Mesothelial cell of epicardium (in vitro differentiated cells): ENCODE measurements at places on chromosomes 7 and 10.

- no peak for DNase-seq
Observed at GRCh38 chr10:123746061-123746460, 79.9 kb downstream of the GPR26 start.

DNA sequence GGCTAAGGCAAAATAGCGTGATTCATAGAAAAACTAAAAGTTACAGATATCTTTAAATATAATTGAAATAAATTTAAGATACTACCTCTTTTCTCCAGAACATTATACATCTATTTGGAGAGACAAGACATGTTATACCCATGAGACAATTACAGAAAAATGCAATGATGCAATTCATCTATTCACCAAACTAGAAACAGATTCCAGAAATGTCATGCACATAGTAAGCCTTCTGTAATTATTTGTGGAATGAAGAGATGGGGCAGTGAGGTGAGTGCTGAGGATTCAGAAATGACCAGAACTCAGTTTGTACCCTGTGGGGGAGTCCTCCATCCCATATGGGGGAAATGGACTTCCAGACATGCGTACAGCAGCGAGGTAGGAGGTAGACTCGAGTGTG is 99.4 kb downstream of the MKX start:
- DNase-seq, result no peak

DNA sequence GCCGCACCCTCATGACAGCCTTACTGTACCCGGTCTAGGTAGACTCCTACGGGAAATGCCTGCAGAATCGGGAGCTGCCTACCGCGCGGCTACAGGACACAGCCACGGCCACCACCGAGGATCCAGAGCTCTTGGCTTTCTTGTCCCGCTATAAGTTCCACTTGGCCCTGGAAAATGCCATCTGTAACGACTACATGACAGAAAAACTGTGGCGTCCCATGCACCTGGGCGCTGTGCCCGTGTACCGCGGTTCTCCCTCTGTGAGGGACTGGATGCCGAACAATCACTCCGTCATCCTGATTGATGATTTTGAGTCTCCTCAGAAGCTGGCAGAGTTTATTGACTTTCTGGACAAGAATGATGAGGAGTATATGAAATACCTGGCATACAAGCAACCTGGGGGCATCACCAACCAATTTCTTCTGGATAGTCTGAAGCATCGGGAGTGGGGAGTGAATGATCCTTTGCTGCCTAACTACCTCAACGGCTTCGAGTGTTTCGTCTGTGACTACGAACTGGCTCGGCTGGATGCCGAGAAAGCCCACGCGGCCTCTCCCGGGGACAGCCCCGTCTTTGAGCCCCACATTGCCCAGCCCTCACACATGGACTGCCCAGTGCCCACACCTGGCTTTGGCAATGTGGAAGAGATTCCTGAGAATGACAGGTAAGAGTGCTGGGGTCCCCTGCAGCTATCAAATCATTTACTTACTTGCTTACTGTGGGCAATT is 8.5 kb upstream of the CHCHD1 start:
- DNase-seq, result no peak

DNA sequence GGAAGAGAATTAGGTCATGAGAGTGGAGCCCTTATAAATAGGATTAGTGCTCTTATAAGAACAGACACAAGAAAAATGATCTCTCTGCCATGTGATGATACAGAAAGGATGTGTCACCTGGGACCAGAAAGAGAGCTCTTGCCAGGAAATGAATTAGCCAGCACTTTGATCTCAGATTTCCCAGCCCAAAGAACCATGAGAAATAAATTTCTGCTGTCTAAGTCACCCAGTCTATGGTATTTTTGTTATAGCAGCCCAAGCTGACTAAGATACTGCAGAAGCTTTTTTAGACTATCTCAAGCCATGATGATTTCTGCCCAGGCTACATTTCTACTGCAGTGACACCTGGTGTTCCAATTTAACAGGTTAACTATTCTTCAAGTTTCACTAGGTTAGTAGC is 84.8 kb downstream of the RSU1 start:
- no peak for DNase-seq

GRCh38 chr7:24501443-24502134 is 71.7 kb upstream of the PALS2 start:
- no peak for DNase-seq

- DNase-seq, result no peak
Observed at GRCh38 chr7:47147213-47147631, 434.7 kb downstream of the TNS3 start.

GRCh38 chr7:151549083-151549482 is 29.4 kb upstream of the RHEB start:
- DNase-seq, result no peak

DNA sequence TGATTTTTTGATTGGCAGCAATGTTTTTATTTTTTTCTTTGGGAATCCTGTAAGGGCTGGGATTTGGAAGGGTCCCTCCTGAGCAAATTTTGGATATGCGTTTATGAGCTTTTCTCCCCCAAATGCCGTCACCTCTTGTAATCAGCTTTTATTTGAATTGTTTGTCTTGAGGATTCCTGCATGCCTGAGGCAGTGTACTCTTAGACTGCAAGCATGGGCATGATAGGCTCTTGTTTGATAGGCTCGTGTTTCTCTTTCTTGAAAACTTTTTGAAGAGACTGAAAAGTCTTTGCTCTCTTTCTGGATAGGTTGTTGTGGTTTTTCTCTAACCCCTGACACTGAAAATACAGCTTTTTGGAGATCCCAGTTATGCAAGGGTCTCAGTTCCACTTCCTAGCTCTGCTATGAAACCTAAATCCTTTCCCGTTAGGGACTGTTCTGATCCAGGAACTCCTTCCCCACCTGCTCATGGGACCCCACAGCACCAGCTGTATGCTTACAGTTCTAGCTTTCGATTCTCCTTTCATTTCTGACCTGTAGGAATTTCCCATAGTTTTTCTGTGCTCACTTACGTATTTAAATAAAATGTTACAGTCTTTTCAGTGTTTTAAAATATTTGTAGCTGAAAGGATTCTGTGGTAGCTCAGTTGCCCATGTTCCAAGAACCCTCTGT is 17.2 kb downstream of the TSPAN13 start:
- DNase-seq, result no peak

GRCh38 chr10:68784476-68784875 is 42.9 kb upstream of the STOX1 start:
- no peak for DNase-seq

GRCh38 chr7:133539016-133539415 is 286.1 kb downstream of the EXOC4 start:
- DNase-seq, result no peak

DNA sequence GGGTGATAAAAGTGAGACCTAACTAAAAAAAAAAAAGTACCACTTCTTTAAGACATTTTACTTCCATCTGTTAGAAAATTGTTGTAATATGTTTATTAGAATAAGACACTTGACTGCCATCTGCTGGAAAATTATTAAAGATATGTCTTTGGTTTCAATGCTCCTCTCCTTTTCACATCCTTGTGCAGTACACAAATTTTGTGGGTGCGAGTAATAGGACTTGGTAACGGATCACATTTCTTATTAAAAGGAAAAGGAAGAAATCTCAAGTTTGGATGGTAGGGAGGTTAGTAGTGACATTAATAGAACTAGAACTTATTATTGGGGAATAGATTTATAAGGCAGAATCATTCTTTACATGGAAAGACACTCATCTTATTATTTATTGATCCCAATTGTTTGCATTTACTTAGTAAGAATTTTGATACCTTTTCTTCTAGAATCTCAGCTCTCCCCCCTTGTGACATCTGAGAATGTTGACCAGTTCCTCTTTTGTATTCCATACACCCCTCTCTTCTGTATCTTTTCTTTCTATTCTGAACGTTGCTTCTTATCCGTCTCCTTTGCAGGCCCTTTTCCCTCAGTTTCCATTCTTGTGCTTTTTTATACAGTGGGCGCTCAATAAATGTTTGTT is 43.0 kb upstream of the RPA3 start:
- DNase-seq, result no peak

- no peak for DNase-seq
Observed at GRCh38 chr7:155447603-155448002, 10.3 kb upstream of the EN2 start.

DNA sequence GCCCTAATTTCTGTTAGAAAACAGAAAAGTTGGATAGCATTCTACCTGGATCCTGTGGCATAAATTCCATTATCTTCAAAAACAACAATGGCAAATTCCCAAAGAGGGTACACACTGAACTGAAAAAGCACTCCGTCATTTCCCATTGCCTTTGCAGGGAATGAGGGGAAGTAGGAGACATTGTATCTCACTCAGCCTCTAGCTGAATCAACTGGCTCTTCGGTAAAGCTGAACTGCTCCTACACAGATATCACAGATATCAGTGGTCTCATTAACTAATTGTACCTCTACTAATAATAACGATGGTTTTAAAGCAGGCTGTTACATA is 64.2 kb upstream of the PRKAR2B start:
- no peak for DNase-seq

DNA sequence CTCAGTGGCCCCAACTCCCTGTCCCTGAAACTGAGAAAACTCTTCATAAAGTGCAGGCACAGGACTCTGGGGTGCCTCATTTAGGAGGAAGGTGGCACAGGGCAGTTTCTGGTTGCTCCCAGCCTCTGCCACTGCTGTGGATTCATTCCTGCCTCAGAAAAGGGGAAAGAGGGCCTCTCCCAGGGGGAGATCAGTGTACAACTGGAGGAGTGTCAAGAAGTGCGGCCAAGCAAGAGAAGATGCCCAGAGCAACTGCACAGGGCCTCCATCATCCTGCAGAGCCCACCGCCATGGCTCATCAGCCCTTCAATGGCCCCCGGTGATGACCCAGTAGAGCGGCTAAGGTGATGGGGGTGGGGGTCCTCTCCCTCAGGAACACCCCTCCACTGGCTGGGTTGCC is 150.3 kb downstream of the PLXNA4 start:
- no peak for DNase-seq

DNA sequence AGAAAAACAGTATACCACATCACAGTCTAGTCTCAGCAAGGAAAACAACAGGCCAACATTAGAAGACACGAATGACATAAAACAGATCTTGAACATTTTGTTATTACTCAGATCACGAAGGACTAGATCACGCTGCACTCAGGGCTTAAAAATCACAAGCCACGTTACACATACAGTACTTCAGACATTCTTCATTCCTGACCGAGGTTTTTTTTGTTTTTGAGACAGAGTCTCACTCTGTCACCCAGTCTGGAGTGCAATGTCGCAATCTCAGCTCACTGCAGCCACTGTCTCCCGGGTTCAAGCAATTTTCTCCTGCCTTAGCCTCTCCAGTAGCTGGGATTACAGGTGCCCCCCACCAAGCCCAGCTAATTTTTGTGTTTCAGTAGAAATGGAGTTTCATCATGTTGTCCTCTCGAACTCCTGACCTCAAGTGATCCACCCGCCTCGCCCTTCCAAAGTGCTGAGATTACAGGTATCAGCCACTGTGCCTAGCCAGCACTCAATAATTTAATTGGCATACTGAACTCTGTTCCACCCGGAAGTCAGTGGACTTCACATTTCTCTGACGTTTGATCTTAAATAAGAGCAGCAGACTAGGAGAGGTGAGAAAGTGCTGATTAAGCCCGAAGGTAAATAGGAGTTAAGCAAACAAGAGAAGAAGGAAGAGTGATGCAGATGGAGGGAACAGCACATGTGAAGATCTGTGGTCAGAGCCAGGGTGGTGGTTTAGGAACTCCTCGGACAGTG is 3.5 kb downstream of the AIMP2 start:
- DNase-seq, result no peak

DNA sequence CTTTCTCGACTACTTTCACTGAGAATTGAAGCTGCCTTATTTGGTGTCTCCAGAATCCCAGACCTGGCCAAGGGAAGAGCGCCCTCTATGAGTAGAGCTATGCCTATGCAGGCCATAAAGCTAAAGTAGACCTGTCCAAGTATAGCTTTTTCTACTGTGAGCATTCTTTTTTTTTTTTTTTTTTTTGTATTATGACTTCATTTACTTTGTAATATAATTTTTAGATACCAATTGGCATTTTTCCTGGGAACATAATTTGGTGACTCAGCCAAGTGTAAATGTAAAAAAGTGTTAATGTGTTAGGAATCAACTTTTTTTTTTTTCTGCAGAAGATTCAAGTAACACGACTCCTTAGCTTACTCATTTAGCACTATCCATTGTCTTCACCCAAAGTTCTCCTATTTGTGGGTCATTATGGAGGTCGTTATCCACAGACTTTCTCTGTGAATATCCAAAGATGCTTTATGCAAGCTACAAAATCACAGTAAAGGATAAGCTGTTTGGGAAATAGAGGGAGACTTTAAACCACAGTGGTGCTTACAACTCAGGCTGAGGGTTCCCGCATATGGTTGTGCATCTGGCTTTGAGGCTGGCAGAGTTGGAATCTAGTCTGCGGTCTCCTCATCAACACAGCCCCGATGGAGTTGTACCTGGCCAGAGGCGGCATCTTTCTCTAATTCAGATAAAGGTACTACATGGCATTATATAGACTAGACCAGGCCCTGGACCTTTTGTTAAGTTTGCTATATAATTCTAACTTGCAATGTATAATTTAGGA is 1040.2 kb upstream of the SORCS1 start:
- DNase-seq, result no peak

DNA sequence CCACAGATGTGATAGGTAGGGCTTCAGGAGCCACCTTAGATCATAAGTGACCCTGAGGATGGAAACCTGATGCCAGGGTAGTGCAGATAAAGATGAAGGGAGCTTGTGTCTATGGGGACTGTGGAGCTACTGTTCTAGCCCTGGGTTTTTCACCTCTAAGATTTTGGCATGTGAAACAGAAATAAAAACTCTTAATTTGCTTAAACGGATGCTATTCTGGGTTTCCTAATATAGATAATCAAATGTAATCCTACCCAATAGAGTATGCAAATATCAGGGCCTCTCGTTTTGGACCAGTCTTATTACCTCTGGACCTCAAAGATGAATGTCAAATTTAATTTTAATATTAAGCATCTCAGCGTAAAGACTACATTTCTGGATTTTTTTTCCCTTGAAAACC is 49.3 kb downstream of the ABCB4 start:
- no peak for DNase-seq

GRCh38 chr10:7986851-7987250 is 67.6 kb upstream of the GATA3 start:
- no peak for DNase-seq

DNA sequence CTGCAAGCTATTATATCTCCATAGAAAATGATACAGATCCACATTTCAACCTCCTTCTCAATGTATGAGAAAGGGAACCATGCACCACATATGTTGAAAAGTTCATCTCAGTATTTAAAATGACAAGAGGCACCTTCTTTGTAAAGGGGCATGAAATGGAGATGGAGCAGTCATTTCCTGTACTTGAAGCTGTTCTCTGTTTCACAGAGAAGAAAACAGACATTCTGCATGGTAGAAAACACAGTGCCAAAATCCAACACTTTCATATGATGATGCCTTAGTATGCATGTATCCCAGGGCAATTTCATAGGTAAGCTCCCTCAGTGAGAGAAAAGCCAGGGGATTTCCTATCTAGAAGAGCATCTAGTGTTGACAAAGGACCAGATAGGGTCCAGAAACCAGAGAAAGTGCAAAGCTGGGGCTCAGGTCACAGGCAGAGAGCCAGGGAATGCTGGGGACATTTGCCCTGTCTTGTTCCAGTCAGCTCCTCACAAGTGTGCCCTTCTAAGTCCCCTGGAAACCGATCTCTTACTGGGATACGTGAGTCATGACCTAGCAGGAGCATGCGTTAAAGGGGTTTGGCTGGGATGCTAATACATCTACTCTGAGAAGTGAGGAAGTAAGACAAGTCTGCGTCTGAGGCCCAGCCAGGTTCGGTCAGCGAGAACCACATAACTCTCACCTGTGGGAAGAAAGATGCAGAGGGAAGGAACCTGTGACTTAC is 118.7 kb downstream of the ICA1 start:
- DNase-seq, result no peak
